ENCODE measurements at places on chromosomes 2 and 18. TPM values are rescaled to one million over a fixed set of nuclear protein-coding genes. Genes with fewer than 3 reads are reported as not detected.

Gene MRO
- not detected for total RNA-seq

Gene FAM210A
- total RNA-seq = 20.0 TPM

Gene ITGAV
- total RNA-seq = 6.8 TPM

Gene ANKRD30BL
- not detected for total RNA-seq

Gene ASB1
- 31.2 TPM for total RNA-seq

DNA sequence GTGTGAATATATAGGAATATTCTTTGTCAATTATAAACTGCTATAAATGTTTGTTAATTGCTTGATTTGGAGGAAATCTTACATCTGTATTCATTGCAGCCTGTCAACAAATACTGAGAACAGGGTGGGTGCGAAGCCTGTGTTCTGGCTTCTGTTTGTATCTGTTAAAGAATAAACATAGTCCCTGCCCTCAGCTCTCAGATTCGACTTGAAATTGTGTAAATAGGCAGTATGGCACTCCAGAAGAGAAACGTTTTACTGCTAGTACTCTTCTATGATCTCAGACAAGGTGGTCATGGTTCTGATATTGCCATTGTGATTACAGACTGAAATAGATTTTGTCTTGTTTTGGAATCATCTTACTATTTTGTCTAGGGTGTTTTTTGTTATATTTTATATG, 92.1 kb downstream of the TANC1 start:
- DNase-seq = no peak

DNA sequence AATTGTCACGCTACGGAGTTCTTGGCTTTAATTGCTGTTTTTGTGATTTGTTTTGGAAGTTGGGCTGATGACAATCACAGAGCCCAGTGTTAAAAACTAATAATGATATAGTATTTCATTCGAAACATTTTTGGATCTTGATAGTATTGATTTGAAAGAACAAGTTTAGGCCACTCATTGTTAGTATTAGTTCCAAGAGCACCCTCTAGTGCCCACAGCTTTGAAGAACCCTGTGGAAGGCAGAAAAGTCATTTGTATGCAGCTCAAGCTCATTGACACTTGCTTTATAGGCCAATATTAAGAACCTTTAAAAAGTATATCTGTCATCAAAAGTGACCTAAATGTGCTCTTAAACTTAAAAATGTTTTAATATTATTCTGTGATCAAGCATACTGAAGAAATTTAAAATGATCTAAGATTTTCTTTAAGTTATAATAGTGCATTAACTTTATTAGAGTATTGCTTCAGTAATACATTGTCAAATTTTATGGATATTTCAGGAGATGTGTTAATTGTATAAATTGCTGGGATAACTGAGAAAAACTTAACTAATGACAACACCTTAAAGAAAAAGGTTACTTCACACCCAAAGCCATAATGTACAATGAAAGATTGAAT, 191.0 kb downstream of the GRB14 start:
- no peak for DNase-seq

GRCh38 chr2:3460831-3461800, 58.2 kb downstream of the ADI1 start:
- DNase-seq = no peak

GRCh38 chr2:218993345-218994315, at the start of gene CRYBA2:
CRYBA2 (minus strand) TSS chr2:218993422; CDS start chr2:218993176, 246 bp downstream.
- DNase-seq = no peak

DNA sequence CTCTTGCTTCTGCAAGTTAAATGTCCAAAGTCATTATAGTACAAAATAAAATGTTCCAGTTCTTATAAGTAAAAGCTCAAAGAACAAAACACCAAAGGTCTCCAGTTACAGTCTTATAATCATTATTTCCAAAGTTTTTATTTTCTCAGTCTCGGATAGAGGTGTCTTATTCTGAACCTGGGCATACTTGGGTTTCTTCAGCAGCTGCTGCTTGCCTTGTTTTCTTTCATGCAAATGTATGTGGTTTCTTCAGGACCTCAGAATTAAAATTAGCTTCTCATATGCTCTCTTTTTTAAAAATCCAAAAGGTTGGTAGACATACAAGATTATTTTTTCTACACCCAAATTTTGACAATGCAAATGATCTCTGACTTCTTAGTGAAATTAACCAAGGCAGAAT, 383.0 kb downstream of the METTL4 start:
- no peak for DNase-seq

GRCh38 chr2:144454466-144455287, 65.2 kb downstream of the ZEB2 start:
- DNase-seq = no peak

GRCh38 chr18:78981989-78982620, 2.5 kb downstream of the SALL3 start:
- no peak for DNase-seq

DNA sequence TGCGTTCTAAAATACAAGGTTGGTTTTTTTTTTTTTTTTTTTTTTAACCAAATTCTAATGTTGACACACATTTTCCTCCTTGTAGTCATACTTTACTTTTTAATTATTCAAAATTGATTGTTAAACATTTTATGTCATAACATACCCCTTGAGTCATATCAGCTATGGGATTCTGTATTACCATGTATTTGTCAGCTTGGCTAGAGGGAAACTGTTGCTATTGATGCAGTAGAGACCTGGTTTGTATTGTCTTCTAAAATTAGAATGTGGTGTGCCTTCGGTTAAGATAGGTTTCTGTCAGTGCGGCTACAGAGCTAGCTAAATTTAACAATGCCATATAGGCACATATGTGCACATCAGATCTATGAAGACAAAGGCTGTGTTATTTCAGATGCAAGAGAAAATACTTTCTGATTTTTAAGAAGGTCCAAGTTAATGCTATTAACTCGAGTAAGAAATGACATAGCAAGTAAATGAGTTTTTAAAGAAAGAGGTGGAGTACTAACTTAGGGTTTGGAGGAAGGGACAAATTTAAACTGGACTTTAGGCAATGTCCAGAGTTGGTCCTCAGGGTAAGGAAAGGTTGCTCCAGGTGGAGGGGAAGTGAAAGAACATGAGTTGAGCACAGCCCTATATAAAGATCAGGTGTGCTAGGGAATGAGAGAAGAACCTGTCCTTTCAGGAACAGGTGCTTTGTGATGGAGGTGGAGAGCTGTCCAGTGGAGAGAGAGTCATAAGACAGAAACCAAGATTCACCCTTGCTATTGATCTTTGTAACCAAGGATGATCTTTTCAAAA, 152.3 kb downstream of the PRPF40A start:
- peak; percentile 70 for DNase-seq

- DNase-seq = no peak
Observed at GRCh38 chr2:112626604-112627059, 19.1 kb upstream of the SLC20A1 start.

DNA sequence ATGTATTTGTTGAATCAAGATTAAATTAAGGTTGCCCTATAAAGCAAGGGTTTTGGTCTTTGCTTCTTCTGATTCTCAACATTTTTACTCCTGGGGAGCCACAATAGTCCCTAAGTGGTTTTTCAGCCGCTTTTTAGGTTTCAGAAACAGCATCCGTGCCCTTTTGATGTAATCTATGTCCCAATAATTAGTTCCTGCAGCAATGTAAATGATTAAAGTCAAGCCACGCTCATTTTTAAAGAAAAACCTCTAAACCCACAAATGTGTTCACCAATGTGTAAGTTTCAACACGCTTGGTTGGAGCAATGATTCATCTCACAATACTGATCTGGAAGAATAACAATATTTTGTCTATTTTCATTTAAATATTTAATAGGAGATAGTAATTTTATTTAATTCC, 5.6 kb downstream of the ARL4C start:
- DNase-seq = no peak

GRCh38 chr2:162484551-162484950, 140.6 kb downstream of the GCA start:
- DNase-seq = no peak

DNA sequence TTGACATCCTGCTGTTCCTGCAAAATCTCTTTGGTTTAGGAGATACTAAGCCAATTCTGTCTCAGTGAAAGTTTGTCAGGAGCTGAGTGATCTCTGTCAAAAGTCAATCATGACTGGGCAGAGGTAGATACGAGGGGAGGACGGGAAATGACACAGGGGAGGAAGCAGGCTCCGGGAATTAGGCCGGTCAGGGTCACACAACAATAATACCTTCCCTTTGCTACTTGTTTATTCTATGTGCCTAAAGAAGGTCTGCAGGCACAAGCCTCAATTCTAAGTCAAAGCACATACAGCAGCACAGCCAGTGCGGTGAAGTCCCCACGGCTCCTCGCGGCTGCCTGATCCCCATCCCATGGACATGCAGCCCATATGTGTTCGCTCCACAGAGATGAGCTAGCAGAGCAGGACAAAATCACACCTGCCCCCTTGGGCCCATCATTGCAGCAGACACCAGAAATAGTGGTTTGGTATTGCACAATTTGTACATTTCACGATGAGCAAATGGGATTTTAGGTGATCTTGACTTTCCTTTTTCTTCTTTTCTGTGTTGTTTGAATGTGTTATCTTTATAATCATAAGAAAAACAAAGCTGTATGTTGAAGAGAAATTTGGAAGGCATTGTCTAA, 141.4 kb downstream of the VAPA start:
- no peak for DNase-seq

DNA sequence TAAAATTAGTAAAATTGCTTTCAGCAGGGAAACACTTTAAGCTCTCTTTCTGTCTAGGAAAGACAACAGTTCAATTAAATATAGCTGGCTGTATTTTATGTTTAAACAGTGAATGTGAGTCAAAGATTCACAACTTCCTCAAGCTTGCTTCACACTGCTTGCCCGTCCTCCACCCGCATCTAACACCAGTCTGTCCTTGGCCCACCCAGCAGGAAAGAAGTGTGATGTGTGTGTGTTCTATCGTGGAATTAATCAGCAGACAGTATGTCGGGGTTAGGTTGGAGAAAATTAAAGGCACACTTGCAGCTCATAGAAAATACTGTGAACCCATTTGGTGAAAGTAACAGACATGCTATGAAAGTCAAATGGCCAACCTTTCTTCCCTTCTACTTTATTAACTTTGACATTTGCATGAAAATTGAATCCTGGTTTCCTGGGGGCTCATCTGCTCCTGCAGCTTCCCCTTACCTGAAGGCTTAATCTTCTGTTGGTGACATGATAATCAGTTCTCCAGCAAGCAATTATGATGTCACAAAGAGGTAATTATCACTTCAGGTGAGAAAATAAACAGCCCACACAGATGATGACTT, 182.0 kb downstream of the UXS1 start:
- no peak for DNase-seq

- DNase-seq = no peak
Observed at GRCh38 chr2:216236486-216236885, 127.3 kb downstream of the XRCC5 start.

DNA sequence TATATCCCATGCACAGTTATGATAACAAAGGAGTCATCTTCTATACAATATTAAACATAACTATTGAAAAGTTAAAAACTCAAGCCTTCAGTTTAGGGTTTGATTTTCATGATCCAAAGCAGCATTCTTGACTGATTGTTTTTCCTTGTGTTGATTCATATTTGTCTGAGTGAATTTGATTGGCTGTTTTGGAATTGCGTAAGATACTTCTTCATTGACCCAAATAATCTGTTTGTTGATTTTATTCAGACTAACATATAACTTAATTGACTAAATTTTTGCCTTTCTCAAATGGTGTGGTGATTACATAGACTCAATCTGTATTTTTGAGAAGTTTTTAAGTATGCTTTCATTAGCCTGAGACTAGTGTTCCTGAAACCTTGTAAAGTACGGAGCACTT, 305.7 kb upstream of the TNP1 start:
- no peak for DNase-seq

DNA sequence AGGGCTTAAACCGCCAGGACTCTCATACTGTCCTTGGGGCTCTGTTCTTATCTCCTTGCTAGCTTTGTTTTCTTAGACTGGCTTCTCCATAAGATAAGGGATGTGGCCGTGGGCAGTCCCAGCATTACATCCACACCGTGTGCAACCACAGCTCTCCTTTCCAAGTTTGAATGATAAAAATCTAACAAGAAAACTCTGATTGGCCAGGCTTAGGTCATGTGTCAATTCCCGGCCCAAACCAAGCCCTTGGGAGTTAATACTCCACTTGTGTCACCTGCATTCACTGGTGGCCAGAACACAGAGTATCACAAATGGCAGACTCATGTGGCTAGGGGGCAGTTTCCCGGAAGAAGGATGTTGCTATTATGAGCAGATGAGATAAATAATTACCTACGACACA, 43.2 kb upstream of the KDM3A start:
- no peak for DNase-seq

- DNase-seq = peak; percentile 4
Observed at GRCh38 chr18:43661570-43661969, 384.3 kb upstream of the SYT4 start.

DNA sequence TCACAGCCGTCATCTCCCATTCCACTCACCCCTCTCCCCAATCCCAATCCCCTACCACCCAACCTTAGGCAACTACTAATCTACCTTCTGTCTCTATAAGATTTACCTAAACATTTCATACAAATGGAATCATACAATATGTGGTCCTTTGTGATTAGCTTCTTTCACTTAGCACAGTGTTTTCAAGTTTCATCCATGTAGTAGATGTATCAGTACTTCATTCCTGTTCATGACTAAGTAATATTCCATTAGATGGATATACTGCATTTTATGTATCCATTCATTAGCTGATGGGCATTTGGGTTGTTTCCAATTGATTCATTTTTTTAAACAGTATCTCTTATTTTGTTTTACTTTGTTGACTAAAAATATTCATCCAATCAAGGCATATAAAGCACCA, 109.6 kb downstream of the CDH2 start:
- DNase-seq = no peak

- DNase-seq = no peak
Observed at GRCh38 chr2:53182601-53183000, 585.0 kb upstream of the CHAC2 start.
